Psoas muscle (tissue), 8 donors: ENCODE measurements at places on chromosomes 16 and 17.

- DNase-seq, result no peak
Observed at GRCh38 chr17:41352597-41353366, 2.2 kb upstream of the KRT33A start.

- DNase-seq, result no peak
Observed at GRCh38 chr17:3740611-3741073, 16.9 kb downstream of the HASPIN start.

DNA sequence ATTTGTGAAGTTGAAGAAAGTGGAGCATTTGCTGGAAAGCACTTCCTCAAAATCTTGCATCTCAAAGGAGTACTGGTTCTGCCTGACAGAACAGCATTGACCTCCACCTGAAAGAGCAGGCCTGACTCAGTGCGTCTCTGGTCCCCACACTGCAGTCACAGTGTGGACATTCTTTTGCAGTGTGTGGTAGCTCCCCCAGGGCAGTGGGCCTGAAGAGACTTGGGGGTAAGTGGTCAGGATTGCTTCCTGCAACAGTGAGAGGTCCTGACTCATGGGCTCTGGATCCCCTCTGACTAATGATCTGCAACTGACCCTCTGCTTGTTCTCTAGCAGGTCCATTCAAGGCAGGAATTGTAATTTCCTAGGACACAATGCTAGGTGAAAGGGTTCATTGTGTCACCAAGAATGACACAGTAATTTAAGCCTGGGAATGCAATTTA is 204.9 kb upstream of the KCNJ16 start:
- no peak for DNase-seq

GRCh38 chr16:53058441-53058840 is 3.6 kb downstream of the CHD9 start:
- DNase-seq, result peak; percentile 49

DNA sequence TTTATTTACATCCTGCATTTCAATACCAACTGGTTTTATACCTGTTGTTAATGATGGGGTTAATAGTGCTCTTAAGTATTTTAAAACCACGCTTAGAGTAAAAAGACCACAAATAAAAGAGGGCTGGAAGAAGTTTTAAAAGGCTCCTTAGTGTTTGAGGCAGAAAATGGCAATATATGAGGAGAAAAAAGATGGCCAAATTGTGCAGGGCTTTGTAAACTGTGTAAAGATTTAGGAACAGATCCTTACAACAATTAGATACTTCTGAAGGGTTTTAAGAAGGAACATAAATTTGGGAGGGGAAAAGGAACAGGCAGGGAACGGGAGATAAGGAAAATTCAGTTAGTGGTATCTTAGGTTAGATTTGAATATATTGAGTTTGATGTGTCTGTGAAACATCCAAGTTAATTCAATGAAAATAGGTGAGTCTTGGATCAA is 12.7 kb downstream of the CDC27 start:
- DNase-seq, result no peak

DNA sequence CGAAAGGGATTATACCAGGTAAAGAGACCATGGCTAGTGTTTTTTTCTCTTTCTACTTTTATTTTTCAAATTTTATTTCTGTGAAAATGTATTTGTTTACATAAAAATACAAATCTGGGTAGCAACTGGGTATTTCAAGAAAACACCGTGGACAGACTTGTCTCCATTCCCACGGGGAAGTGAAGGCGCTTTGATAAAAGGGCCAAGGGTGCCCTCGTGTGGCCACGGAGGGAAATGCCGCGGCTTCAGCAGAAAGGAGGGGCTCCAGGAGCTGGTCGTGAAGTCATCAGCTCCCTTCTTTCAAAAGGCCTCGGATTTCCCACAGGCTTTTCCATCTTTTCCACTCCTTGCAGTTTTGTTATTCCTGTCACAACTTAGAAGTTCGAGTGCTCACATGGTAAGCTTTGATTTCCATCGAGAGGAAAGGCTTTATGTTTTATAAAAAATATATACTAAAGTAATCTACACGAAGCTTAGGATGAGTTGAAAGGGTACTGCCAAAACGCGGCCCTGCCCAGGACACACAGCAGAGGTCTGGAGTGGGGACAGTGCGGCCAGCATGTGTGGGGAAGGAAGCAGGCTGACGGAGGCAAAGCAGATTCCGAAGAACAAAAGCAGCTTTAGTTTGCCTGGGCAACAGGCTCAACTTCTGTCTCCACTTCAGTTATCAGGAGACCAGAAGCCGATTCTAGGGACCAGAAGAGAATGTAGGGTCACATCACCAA is 15.3 kb upstream of the MNT start:
- DNase-seq, result peak; percentile 90

GRCh38 chr16:65547772-65548446 is 426.0 kb upstream of the CDH11 start:
- DNase-seq, result no peak

DNA sequence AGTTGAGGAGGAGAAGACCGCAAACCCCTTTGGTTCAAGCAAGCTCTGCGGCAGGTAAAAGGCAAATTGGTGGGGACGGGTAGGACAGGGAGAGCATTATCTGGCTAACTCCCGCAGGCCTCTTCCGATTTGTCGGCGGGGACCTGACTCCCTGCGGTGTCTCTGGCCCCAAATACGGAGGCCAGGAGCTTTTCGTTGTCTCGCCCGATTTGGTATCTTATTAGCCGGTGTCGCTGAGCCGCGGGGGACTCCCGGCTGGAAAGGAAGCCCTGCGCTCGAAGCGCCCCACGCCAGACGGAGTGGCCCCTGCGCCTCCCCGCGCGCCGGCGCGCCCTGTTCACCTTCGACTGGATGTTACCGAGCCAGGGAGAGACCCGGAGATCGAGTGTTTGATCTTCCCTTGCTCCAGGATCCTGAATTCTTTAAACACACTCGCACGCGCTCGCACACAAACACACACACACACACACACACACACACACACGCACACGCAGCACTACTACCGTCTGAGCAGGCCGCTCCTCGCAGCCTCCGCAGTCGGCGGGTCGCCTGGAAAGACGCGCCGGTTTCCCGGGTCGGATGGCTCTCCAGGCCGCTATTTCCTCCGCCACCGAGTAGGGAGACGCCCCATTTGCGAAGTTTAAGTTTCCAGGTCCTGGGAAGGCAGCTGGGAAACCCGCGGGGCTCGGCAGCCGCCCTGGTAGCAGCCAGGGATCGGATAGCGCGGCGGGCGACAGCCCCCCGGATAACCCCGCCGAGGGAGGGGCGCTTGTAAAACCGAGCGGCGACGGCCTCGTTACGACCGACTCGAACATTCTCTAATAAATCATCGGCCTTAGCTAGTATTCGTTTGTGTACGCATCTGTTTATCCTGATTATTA is 3.3 kb downstream of the PRAC1 start:
- DNase-seq, result no peak

- DNase-seq, result no peak
Observed at GRCh38 chr17:32515677-32516383, 29.0 kb downstream of the CDK5R1 start.

DNA sequence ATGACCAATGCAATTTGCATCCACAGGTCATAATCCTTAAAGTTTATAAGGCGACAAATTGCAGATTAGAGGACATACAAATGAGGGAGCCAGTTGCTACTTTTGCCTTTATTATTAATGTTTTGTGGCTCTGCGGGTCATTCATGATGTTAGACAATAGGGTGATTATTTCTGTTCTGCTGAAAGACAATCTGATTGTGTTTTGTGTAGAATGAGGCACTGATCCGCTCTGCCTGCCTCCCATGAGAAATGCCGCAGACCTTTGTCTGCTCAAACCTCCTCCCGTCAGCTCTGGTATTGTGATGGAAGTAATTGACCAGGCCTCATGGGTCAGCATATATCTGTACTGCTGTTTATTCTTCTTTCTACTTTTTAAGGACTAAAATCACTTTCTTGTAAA is 224.9 kb downstream of the PRKCA start:
- DNase-seq, result no peak

DNA sequence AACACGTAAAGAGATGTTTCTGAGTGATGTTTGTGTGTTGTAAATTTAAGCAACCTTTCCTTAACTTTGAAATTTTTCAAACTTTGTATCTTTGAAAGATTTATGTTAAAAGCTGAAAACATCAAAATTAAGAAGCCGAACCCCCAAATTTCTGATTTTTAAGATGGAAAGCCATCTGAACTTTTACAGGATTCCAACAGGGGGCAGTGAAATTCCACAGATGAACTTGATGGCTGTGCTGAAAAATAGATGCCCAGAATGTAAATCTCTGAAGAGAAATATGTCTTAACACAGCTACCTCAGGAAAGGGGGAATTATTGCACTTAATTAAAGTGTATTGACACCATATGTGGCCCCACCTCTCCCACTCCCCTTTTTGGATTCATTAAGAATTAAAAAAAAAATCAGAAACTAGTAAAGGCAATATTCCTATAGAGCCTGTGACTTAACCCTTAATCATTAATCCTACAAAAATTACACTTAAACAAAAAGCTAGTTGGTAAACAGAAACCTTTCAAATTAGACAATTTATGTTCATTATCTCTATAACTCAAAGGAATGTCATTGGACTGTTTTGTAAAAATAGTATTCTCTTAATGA is 597.9 kb downstream of the KCNJ2 start:
- DNase-seq, result no peak

DNA sequence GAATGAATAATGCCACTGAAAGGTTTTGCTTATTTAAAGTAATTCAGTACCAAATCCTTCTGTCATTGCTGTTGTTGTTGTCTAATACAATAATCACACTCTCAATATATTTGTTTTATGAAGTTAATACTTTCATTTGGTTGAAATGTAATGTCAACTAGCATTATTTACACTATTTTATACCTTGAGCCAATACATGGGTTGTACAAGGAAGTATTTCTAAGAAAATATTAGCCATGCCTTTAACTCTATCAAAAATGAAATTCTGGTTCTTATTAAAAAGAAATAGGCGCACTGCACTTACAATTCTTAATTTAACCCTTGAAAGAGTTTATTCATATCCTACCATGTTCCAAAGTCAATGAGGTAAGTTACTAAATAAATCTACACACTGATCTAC is 17.6 kb upstream of the ABCA10 start:
- no peak for DNase-seq

DNA sequence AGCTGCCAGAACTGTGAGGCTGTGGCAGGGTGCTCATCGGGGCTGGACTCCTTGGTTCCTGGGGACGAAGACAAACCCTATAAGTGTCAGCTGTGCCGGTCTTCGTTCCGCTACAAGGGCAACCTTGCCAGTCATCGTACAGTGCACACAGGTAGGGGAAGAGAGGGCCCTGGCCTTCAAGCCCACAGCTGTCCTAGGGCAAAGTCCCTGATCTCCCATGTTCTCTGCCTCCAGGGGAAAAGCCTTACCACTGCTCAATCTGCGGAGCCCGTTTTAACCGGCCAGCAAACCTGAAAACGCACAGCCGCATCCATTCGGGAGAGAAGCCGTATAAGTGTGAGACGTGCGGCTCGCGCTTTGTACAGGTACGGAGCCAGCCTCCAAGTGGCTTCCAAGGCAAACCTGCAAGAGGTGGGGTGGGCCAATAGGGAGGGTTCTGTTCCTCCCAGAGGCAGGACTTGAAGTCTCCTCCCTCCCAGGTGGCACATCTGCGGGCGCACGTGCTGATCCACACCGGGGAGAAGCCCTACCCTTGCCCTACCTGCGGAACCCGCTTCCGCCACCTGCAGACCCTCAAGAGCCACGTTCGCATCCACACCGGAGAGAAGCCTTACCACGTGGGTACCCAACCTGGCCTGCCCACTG is 3.7 kb downstream of the BCL6B start:
- DNase-seq, result no peak

- no peak for DNase-seq
Observed at GRCh38 chr17:38701504-38702165, 3.4 kb upstream of the MLLT6 start.

GRCh38 chr17:16905593-16906191 is 66.2 kb downstream of the TNFRSF13B start:
- DNase-seq, result no peak

- peak; percentile 39 for DNase-seq
Observed at GRCh38 chr16:1678500-1679098, 520 bp downstream of the JPT2 start.

GRCh38 chr17:76935331-76935730 is 67.1 kb downstream of the MGAT5B start:
- DNase-seq, result no peak

DNA sequence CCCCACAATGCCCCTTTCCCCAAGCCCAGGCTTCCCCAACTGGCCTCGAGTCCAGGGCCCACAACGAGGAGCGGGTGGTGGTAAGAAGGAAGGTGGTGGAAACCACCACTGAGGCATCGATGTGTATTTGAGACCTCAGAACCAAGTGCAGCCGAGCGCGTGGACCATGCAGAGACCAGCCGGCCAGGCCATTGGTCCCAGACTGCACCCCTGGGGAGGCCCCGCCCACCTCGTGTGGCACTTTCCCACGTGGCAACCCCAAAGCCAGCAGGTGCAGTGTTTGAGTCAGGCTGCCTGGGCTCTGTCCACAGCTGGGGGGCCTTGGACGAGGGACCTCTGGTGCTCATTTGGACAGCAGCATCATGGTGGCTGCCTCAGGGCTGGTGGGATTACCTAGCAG is 28.1 kb upstream of the BAHCC1 start:
- no peak for DNase-seq

DNA sequence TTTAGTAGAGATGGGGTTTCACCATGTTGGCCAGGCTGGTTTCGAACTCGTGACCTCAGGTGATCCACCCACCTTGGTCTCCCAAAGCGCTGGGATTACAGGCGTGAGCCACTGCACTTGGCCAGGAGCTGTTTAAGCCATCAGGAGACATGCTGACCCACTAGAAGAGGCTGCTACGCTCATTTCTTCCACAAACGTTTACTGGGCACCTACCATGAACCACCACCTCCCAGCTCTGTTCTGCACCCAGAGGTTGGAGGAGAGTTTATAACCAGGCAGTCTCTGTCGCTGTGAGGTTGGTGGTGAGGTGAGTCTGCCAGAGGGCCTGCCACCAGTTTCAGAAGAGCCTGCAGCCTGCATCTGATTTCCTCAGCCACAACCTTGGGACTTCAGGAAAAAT is 51.8 kb downstream of the SF3B3 start:
- no peak for DNase-seq

GRCh38 chr17:292531-293382 is 59.9 kb downstream of the RPH3AL start:
- no peak for DNase-seq

- peak; percentile 71 for DNase-seq
Observed at GRCh38 chr16:85586380-85587104, 26.6 kb upstream of the GSE1 start.

- DNase-seq, result peak; percentile 65
Observed at GRCh38 chr17:50117202-50118051, 12.5 kb downstream of the SAMD14 start.

DNA sequence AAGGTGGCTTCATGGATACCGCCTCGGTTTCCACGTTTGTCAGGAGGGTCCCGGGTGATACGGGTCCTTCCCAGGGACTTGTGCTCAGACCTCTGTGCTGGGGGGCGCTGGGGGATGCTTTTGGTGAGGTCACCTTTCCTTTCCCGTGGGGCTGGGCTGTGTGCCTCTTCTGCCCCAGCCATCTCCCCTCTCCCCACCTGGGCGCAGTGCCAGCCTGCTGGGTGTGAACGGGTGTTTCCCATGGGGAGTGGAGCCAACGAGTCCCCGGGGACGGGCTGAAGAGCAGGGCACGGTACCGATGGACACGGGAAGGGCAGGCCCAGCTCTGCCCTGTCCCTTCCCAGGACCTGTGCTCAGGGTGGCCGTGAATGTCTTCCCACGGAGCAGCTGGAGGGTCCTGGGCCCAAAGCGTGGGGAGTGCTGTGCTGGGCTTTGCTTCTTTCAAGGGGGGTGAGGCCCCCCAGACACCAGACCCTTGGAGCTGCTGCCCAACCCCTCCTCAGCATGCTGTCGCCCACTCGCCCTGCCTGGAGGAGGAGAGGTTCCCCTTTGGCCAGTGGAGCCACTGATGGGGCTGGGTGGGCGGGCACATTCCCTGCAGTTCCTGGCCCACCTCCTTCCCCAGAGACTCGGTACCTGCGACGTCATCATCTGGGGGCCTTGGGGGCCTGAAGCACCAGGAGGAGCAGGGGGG is 15.5 kb downstream of the TELO2 start:
- DNase-seq, result no peak
